ENCODE measurements at places on chromosomes 5 and 9. TPM values are rescaled to one million over a fixed set of nuclear protein-coding genes. Genes with fewer than 3 reads are reported as not detected.

DNA sequence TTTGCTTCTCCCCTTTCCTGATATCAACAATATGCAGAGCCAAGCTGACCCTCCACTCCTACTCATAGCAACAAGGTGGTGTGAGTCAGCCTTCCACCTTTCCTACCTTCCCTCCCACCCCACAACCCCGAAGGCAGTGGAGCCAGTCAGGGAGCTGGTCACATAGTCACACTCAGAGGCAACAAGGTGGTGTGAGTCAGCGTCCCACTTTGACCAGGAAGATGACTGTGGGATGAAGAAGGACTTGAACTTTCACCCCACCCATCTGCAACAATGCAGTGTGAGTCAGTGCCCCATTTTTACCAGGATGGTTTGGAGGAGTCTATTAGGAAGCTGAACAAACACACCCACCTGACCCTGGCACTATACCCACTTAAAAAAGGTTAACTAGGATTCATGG lies 30.1 kb upstream of the ZNF782 start:
- DNase-seq, result peak; percentile 74

DNA sequence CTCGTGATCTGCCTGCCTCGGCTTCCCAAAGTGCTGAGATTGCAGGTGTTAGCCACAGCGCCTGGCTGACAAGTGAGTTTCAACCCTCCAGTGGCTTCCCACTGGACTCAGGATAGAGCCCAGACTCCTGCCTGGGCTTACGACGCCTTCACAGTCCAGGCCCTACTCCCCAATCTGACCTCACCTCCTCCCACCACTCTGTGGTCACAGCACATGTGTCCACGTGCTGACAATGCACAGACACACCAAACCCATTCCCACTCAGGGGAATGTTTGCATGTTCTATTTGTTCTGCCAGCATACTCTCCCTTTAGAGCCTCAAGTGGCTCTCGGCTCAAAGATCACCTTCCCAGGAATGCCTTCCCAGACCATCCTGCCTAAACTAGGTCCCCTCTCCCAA lies 31.1 kb upstream of the TRIM14 start:
- DNase-seq, result no peak

DNA sequence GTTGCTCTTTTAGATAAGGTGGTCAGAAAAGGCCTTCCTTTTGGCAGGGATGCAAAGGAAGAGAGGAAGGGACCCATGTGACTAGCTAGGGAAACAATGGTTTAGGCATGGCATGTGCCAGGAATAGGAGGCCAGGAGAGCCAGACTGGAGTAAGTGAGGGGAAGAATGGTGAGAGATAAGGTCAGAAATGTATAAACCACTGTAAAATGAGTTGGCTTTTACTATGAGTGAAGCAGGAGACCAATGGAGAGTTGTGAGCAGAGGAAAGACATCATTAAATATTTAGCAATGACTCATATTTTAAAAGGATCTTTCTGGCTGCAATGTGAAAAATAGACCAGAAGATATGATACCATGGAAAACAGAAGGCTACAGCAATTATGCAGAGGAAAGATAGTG lies 50.9 kb downstream of the AP3B1 start:
- peak; percentile 30 for DNase-seq

DNA sequence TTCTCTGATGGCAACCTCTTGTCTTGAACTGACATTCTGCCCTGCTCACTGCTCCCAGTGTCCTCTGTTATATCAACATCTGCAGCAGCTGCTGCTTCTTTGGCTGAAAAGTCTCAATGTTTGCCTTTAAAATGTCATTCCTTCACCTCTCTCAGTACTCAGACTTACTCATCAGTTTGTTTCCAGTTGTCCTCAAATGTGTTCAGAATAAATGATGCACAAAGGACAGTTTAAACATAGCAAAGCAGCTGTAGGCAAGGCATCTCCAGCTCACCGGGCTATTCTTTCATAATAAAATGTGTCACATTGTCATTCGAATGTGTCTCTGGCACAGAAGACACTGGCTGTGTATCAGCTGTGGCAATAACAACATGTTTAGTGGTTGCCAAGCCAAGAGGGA lies 590.9 kb upstream of the ZNF608 start:
- DNase-seq, result no peak

- DNase-seq, result no peak
These were observed 240.8 kb upstream of the ZNF462 start for GRCh38 chr9:106622164-106622487.

GRCh38 chr5:117833691-117834090 lies 1154.7 kb downstream of the DTWD2 start:
- no peak for DNase-seq

SLC4A9 gene
- not detected for total RNA-seq

C9orf153 gene
- total RNA-seq, result 0.48 TPM

CERCAM gene
- total RNA-seq, result 72.0 TPM

KCNN2 gene
- total RNA-seq, result not detected

DNA sequence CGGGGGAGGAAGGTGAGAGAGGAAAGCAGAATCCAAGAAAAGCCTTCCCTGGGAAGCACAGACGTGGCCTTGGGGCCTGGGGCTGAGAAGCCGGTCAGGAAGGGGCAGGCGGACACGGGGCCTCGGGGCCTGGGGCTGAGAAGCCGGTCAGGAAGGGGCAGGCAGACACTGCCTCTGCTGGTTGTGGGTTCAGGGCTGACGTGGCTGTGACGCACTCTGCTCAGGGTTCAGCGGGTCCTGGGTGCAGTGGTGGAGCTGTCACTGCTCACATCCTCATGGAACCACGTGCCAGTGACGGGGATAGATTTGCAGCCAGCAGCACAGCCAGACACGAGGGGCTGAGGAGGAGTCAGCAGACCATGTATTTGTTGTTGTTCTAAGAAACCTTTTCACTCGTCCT lies 12.8 kb downstream of the PAEP start:
- DNase-seq, result peak; percentile 8

PCDHA11 gene
- not detected for total RNA-seq

ELOVL7 gene
- not detected for total RNA-seq

DNA sequence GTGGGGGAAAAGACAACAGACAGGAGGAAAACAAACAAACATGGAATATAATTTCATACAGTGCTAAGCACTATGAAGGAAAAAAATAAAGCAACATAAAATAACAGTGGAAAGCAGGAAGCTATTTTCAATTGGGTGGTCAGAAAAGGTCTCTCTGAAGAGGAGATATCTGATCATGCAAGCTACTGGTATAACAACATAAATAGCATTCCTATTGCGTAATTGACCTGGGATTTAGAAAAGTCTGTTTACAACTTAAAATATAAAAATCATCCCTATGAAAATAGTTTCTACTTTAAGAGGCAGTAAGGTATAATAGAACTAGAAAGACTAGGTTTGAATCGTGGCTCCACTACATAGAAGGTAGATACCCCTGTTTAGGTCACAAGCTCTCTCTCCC lies 61.4 kb downstream of the FBXW11 start:
- DNase-seq, result no peak

GRCh38 chr9:114507726-114508125 lies 2.5 kb upstream of the WHRN start:
- peak; percentile 26 for DNase-seq

DNA sequence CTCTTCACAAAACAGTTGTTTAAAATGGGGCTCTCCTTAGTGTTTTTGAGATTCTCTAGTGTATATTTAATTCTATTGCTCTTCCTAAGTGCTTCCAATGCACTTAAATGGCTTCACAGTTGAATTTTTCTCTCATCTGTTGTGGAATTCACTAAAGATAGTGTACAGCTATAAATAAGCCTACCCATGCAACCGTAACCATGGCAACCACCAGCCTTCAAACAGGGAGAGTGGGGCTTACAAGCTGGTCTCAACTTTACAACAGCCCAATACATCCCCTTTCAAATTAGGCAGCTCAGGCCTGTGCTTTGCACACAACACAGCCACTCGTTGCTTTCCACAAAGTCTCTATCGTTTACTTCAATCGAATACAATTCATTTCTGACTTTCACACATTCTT lies 144.0 kb upstream of the PLPPR1 start:
- DNase-seq, result no peak

PCDHA12 gene
- total RNA-seq, result not detected

DNA sequence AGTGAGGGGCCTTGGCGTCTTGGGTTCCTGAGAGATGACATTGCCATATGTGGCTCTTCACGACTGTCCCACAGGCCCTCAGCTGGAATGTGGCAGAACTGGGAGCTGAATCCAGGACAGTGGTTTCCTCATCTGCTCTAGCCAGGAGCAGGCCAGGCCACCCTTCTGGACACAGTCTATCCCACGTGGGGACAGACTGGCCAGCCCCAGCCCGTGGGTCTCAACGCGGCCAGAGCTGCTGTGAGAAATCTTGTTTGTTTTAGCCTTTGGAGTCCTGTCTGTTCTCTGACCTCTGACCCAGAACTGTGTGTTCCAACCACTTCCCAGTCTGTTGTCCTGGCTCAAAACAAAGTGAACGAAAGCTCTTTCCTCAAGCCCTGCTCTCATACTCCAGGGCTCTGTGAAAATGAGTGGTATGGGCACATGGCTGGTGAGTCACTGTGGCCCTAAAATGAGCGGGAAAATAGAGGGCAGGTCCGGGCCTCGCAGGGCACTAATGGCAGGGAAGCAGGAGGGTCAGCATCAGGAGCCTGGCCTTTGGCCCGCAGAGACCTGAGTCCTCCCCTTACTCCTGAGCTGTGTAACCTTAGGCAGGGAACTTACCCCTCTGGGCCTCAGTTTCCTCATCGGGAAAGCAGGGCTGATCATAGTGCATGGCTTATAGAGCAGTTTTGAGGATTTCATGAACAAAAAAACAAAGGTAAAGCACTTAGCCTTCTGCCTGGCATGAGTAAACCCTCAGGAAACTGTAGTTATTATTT lies 34.8 kb upstream of the GLRX start:
- DNase-seq, result no peak

- no peak for DNase-seq
These were observed 24.0 kb downstream of the ENC1 start for GRCh38 chr5:74616236-74617146.

DMRT2 gene
- total RNA-seq, result not detected

SLC36A2 gene
- not detected for total RNA-seq

- DNase-seq, result no peak
These were observed 564.0 kb upstream of the MEF2C start for GRCh38 chr5:89447027-89447426.

- no peak for DNase-seq
These were observed 24.0 kb upstream of the KLF4 start for GRCh38 chr9:107513464-107514100.

- DNase-seq, result peak; percentile 37
These were observed 107.6 kb upstream of the PITX1 start for GRCh38 chr5:135141303-135142268.

- no peak for DNase-seq
These were observed 363.6 kb downstream of the ANXA1 start for GRCh38 chr9:73515216-73515615.

- peak; percentile 62 for DNase-seq
These were observed 111.6 kb downstream of the ZNF608 start for GRCh38 chr5:124634741-124635323.

DNA sequence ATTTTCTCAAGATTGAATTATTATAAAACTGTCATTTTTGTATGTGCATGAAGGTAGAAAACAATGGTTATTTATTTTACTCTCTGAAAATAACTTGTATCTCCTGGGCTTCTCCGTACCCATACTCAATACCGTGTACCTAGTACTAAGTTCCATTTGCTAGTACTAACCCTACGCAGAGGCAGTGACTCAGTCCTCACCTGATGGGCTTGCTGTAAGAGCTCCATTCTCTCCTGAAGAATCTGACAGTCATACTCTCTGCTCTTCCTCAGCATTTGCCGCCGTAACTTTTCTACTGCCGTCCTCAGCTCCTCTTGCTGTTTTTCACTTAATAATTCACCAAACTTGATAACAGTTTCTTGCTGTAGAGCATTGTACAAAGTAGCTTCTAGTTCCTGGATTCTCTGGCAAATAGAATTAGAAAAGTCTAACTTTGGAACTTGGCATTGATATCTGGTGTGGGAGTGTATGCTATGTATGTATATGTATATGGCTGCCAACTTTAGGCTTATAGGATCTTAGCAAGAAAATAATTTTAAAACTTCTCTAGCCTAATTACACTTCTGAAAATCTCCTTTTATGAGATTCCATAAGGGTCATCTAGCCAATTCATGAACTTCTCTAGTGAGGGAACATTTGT lies 108.0 kb upstream of the DPYSL3 start:
- no peak for DNase-seq

- no peak for DNase-seq
These were observed 1.9 kb upstream of the DCAF10 start for GRCh38 chr9:37798677-37799076.

SLC6A18 gene
- total RNA-seq, result not detected

DNA sequence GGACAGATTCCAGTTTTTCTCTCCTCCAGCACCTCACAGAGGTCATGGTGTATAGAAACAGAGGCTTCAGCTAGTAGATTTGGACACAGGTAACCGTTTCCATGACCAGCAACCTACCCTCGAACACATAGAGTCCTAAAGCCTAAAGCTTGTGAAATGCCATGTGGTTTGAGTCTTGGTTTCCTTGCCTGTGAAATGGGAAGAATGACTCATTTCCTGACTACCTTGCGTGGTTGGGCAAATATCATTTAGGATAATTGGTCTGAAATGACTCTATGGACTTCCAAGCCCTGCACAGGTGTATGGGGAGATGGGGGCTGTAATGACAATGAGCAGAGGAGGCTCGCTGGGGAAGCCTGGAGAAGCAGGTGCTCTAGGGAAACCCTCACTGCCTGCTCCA lies 134.6 kb downstream of the TTLL11 start:
- peak; percentile 54 for DNase-seq

GRCh38 chr5:28324174-28324573 lies 1285.8 kb upstream of the CDH9 start:
- DNase-seq, result no peak

CCDC112 gene
- total RNA-seq, result 8.4 TPM

PTGER4 gene
- 2.2 TPM for total RNA-seq

DNA sequence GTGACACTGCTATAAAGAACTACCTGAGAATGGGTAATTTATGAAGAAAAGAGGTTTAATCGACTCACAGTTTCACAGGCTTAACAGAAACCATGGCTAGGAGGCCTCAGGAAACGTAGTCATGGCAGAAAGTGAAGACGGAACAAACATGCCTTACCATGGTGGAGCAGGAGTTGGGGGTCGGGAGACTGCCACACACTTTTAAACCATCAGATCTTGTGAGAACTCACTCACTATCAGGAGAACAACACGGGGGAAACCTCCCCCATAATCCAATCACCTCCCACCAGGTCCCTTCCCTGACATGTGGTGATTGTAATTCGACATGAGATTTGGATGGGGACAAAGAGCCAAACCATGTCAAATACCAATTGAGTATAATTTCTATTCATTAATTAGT lies 2392.6 kb upstream of the C9orf72 start:
- no peak for DNase-seq

GRCh38 chr9:100011062-100011681 lies 87.6 kb downstream of the ERP44 start:
- peak; percentile 60 for DNase-seq

PCDHA4 gene
- under 0.01 TPM for total RNA-seq

- DNase-seq, result no peak
These were observed 147.3 kb downstream of the CACNA1B start for GRCh38 chr9:138024831-138025291.

- no peak for DNase-seq
These were observed 18.0 kb downstream of the PLAA start for GRCh38 chr9:26928902-26929495.

GRCh38 chr5:89280103-89281037 lies 397.4 kb upstream of the MEF2C start:
- DNase-seq, result no peak
